ENCODE measurements at places on chromosomes 1 and 21.

DNA sequence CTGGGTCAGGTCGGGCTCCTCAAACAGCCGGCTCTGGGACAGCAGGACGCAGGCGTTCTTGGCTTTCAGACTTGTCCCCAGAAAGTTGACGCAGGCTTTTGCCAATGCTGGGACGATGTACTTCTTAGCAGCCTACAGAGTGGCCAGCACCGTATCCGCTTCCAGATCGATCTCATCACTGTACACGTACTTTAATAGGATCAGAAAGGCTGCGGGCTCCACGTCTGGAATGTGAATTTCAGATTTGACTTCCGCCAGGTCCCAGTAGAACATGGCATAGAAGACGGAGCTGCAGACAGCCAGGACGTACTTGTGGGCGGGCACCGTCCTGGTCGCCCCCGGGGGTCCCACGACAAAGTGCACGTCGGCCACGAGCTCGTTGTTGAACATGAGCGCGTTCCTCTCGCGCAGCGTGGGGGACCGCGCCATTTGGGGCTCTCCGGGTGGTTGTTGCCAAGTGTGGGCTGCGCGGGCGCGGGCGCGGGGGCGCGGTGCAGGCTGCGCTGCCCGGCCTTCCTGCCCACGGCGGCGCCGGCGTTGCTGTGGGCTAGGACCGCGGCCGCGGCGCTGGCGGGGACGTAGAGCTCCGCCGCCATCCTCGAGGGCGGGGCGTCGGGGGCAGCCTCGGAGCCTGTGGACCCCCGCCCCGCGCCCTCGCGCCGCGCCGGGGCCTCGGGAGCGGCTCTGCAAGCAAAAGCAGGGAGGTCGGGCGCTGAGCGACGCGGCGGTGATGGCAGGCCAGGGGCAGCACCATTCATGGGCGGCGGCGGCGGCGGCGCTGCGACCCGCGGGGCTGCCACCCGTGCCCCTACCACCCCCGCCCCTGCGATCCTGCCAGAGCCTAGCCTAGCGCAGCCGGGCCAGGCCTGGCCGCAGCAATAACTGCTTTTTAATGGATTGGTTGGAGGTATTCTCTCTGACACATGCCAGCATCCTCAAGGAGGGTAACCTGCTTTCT, 10.6 kb downstream of the CNR2 start:
- DNase-seq, result no peak

DNA sequence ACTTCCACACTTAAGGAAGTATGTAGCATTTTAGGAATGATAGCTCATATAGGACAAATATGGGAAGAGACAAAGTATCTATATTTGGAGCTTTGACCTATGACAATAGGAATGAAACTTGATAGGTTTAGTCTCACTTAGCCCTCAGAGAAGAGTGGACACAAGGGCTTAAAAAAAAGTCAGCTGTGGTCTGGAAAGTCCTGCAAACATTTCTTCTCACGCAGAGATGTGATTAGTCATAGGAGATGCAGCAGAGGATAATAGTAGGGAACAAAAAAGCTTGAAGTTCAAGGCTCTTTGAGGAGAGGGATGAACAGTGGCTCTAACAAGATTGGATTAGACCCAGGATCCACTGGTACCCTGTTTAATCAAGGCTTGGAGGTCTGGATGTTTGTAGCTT, 14.8 kb upstream of the RNF220 start:
- DNase-seq, result peak; percentile 59

DNA sequence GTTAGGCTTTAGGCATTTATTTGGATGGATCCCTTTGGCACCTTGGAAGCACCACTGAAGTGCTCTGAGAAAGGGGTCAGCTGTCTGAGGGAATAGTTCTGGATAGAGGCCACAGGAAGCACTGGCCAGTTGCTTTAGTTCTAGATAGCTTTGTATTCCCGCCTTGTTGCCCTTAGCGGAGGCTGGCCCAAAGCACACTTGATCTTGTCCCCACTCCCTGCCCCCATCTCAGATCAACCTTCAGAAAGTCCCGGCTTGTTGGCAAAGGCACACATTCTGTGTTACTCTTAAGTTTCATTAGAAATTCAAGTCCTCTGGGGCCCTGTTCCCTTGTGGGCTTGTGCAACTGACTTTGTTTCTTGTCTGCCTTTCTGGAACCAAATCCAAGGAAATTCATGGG, 15.2 kb upstream of the NBL1 start:
- no peak for DNase-seq

DNA sequence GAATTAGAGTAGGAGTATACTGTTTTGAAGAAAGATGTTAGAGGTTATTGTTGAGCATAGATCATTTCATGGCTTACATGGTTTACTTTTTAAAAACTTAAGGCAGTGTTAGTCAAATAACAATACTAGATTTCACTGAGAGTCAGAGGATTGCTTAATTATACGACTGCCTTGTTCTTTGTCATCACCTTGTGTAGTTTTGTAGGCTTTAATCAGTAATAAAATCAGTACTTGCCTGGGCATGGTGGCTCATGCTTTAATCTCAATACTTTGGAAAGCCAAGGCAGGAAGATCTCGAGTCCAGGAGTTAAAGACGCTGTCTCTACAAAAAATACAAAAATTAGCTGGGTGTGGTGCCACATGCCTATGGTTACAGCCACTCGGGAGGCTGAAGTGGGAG, 41.3 kb upstream of the GPR52 start:
- no peak for DNase-seq

- peak; percentile 37 for DNase-seq
Observed at GRCh38 chr1:157157501-157158190, 19.5 kb upstream of the ETV3 start.

- no peak for DNase-seq
Observed at GRCh38 chr1:39359028-39359570, 132.3 kb upstream of the BMP8A start.
